ENCODE measurements at places on chromosomes 3 and 15. TPM values are rescaled to one million over a fixed set of nuclear protein-coding genes. Genes with fewer than 3 reads are reported as not detected.
A peak's percentile ranks its signal among the peaks of the same experiment; 100 is the strongest.

The CAMKV gene
- total RNA-seq, result not detected

- no peak for DNase-seq
- no peak overlapping the region for H3K27ac ChIP-seq
- no peaks in the 10 kb centered on the region for H3K27me3 ChIP-seq
- no peak overlapping the region for H3K4me3 ChIP-seq
- H3K4me1 ChIP-seq, result peaks cover 23% of the 10 kb centered on the region
- H3K36me3 ChIP-seq, result no peaks in the 10 kb centered on the region
Measured at GRCh38 chr3:124059580-124059979, 67.7 kb upstream of the ROPN1 start.

GRCh38 chr3:178551916-178552321, 15.7 kb downstream of the KCNMB2 start:
- H3K4me3 ChIP-seq, result no peak overlapping the region
- no peak for DNase-seq
- no peaks in the 10 kb centered on the region for H3K4me1 ChIP-seq
- no peaks in the 10 kb centered on the region for H3K27me3 ChIP-seq
- H3K27ac ChIP-seq, result no peak overlapping the region
- no peaks in the 10 kb centered on the region for H3K36me3 ChIP-seq

The ZNF654 gene
- total RNA-seq, result 20.6 TPM

- H3K27ac ChIP-seq, result peak overlapping the region; percentile 33
- peak overlapping the region; percentile 43 for H3K4me3 ChIP-seq
- no peak for DNase-seq
Measured at GRCh38 chr3:15629860-15630597, 28.5 kb downstream of the BTD start.

GRCh38 chr3:115082260-115082659, 64.8 kb downstream of the ZBTB20 start:
- H3K4me1 ChIP-seq, result no peaks in the 10 kb centered on the region
- no peak overlapping the region for H3K27ac ChIP-seq
- no peaks in the 10 kb centered on the region for H3K27me3 ChIP-seq
- H3K36me3 ChIP-seq, result no peaks in the 10 kb centered on the region
- H3K4me3 ChIP-seq, result no peak overlapping the region

GRCh38 chr3:48596157-48596556, 1.0 kb upstream of the COL7A1 start:
- peaks cover 31% of the 10 kb centered on the region for H3K36me3 ChIP-seq
- no peak for DNase-seq
- H3K27me3 ChIP-seq, result peaks cover 13% of the 10 kb centered on the region
- peaks cover 3% of the 10 kb centered on the region for H3K4me1 ChIP-seq

- no peaks in the 10 kb centered on the region for H3K36me3 ChIP-seq
- H3K27ac ChIP-seq, result no peak overlapping the region
- no peaks in the 10 kb centered on the region for H3K27me3 ChIP-seq
- no peaks in the 10 kb centered on the region for H3K4me1 ChIP-seq
- DNase-seq, result no peak
Measured at GRCh38 chr3:174541708-174542315, 317.3 kb upstream of the NAALADL2 start.

DNA sequence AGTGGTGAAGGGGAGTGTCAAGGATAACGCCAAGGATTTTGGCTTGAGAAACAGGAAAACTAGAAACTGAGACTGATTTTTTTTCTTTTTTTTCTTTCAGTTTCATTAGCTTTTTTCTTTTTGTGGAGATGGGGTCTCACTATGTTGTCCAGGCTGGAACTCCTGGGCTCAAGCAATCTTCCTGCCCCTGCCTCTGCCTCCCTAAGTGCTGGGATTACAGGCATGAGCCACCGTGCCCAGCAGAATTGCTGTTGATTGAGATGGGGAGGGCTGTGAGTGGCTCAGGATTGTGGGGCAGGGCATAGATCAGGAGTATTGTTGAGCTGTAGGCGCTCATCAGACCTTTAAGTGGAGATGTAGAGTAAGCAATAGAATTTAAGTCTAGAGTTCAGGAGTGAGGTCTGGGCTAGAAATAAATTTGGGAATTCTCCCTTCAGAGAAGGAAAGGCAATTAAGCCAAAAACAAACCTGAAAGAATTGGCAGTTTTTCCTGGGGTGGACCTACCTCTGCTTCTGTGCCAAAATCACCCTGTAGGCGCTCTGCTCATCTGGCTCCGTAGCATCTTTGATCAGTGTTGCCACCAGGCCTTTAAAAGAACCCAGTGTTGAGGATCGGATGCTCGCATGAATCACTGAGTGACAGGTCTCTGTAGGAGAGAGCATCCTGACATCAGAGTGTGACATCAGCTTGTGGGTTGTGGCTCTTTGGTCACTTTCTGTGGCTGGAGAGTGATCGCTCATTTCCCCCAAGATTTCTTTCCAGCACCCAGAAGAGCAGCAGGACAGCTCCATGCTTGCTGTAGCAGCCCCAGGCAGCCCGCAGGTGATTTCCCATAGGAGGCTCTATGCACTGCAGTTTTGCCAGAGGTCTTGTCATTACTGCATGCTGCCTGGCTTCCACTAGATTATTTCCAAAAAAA, 15.8 kb downstream of the ABHD17C start:
- no peak overlapping the region for H3K4me3 ChIP-seq
- no peaks in the 10 kb centered on the region for H3K27me3 ChIP-seq
- no peaks in the 10 kb centered on the region for H3K36me3 ChIP-seq
- H3K4me1 ChIP-seq, result peaks cover 36% of the 10 kb centered on the region

GRCh38 chr15:87489902-87490665, 766.5 kb downstream of the NTRK3 start:
- no peaks in the 10 kb centered on the region for H3K36me3 ChIP-seq
- no peaks in the 10 kb centered on the region for H3K4me1 ChIP-seq
- no peaks in the 10 kb centered on the region for H3K27me3 ChIP-seq

DNA sequence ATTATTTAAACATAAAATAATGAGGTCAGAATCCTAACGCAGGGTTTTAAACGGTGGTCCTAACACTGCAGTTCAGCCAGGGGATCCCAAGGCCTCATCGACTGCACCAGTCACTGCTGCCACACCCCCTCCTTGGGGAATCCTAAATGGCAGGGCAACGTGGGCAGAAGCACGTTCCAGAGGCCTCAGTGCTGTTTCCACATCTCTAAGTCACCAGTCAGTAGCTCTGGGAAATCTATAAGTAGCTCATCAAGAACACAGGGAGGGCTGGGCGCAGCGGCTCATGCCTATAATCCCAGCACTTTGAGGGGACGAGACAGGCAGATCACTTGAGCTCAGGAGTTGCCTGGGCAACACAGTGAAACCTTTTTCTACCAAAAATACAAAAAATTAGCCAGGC, 47.5 kb downstream of the PRTG start:
- no peaks in the 10 kb centered on the region for H3K36me3 ChIP-seq
- no peaks in the 10 kb centered on the region for H3K4me1 ChIP-seq
- DNase-seq, result no peak
- H3K27me3 ChIP-seq, result no peaks in the 10 kb centered on the region
- no peak overlapping the region for H3K27ac ChIP-seq
- no peak overlapping the region for H3K4me3 ChIP-seq

The MUSTN1 gene
- total RNA-seq, result 5.4 TPM

DNA sequence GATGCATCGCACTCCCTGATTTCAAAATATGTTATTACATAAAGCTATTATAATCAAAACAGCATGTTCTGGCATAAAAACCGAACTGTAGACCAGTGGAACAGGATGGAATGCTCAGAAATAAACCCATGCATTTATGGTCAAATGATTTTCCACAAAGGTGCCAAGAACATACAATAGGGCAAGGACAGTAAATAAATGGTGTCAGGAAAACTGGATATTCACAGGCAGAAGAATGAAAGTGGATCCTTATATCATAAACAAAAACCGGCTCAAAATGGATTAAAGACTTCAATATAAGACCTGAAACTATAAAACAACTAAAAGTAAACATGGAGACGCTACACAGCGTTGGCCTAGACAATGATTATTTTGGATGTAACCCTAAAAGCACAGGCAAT, 22.6 kb downstream of the USP50 start:
- no peak overlapping the region for H3K4me3 ChIP-seq
- no peaks in the 10 kb centered on the region for H3K27me3 ChIP-seq
- H3K27ac ChIP-seq, result no peak overlapping the region

DNA sequence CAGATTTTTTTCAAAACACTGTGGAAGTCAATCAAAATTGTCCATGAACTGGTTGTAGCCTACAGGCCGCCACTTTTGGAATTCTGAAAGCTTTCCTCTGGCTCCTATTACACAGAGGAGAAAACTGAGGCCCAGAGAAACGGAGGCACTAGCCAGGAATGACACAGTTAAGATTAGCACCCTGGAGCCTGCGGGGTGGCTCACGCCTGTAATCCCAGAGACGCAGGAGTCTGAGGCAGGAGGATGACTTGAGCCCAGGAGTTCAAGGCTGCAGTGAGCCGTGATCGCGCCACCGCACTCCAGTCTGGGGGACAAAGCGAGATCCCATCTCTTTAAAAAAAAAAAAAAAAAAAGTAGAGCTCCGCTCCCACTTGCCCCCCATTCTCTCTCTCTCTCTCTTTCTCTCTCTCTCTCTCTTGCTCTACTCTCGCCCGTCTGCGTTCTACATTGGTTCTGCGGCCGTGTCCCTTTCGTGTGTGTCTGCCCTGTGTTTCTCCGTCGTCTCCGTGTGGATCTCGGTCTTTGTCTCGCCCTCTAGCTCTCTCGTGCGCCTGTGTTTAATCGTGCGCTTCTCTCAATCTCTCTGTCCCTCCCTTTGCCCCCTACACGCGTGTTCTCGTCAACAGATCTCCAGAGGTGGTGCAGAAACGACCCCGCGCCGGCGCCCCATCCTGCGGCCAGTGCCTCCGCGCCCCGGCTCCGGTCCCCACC, 512 bp upstream of the TRH start:
- H3K4me3 ChIP-seq, result no peak overlapping the region
- peaks cover 17% of the 10 kb centered on the region for H3K4me1 ChIP-seq
- no peak overlapping the region for H3K27ac ChIP-seq
- no peaks in the 10 kb centered on the region for H3K36me3 ChIP-seq
- H3K27me3 ChIP-seq, result peaks cover 57% of the 10 kb centered on the region
- no peak for DNase-seq

DNA sequence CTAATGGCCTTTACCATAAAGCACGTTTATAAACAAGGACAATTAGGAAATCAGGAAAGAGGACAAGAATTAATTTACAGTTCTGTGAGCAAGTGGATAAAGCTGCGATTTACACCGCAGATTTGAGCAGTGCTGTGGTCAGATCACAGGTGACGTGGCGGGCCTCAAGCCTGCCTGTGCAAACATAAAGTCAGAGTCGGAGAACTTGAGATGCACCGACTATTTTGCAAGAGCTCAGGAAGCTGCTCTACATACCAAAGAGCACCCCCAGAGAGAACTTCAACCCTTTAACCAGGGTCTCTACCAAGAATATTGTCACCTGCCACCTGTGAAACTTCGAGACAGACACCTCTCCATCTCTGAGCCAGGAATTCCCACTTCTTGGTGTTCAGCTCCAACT, 35.7 kb downstream of the MECOM start:
- no peaks in the 10 kb centered on the region for H3K27me3 ChIP-seq
- DNase-seq, result peak; percentile 80
- H3K4me3 ChIP-seq, result no peak overlapping the region
- no peaks in the 10 kb centered on the region for H3K4me1 ChIP-seq
- peak overlapping the region; percentile 11 for H3K27ac ChIP-seq

- no peak for DNase-seq
- peak overlapping the region; percentile 71 for H3K27ac ChIP-seq
- no peaks in the 10 kb centered on the region for H3K4me1 ChIP-seq
Measured at GRCh38 chr15:96891046-96891445, 560.5 kb downstream of the NR2F2 start.

- peaks cover 6% of the 10 kb centered on the region for H3K4me1 ChIP-seq
- no peak overlapping the region for H3K4me3 ChIP-seq
- no peak for DNase-seq
- H3K36me3 ChIP-seq, result no peaks in the 10 kb centered on the region
- no peak overlapping the region for H3K27ac ChIP-seq
- no peaks in the 10 kb centered on the region for H3K27me3 ChIP-seq
Measured at GRCh38 chr3:188244395-188244861, 90.5 kb downstream of the LPP start.

The CCR3 gene
- total RNA-seq, result 0.43 TPM

GRCh38 chr15:77087213-77087612, 16.3 kb upstream of the TSPAN3 start:
- H3K27me3 ChIP-seq, result no peaks in the 10 kb centered on the region
- no peak for DNase-seq
- H3K4me1 ChIP-seq, result peaks cover 8% of the 10 kb centered on the region
- H3K27ac ChIP-seq, result no peak overlapping the region
- no peaks in the 10 kb centered on the region for H3K36me3 ChIP-seq

DNA sequence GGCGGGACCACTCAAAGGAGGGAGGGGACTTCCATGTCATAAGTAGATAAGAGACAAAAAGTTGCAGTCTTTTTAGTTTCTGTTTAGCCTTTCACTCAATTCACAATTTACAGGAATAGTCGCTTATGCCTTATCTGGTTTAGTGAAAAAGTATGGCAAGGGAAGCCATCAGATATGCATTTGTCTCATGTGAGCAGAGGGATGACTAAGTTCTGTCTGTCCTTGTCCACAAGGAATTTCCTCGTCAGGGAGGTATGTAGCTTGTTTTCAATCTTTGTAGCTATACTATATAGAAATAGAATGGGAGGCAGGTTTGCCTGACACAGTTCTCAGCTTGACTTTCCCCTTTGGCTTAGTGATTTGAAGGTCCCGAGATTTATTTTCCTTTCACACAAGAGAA, 882.8 kb downstream of the NAALADL2 start:
- no peaks in the 10 kb centered on the region for H3K36me3 ChIP-seq
- no peak for DNase-seq
- H3K27ac ChIP-seq, result no peak overlapping the region

DNA sequence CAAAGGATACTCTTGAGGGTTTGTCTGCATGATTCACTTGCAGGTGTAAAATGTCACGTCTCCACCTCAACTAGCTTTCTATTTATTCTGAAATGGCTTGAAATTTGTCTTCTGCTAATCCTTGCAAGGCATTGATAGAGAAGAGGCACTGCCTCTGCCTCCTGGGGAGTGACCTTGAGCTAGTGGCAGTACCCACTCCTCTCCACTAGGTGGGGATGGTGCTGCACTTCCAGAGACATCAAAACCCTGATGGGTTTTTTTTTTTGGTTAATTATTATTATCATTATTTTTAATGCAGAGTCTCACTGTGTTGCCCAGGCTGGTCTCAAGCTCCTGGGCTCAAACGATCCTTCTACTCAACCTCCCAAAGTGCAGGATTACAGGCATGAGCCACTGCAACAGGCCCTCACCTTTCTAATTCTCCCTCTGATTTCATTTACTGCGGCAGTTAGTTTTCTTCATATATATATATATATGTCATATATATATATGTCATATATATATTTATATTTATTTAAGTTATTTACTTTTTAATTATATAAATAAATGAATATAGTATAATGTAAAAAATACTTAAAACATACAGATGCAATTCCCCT, 117.6 kb upstream of the EIF1B start:
- H3K36me3 ChIP-seq, result no peaks in the 10 kb centered on the region
- no peak overlapping the region for H3K27ac ChIP-seq
- no peaks in the 10 kb centered on the region for H3K4me1 ChIP-seq
- no peak overlapping the region for H3K4me3 ChIP-seq
- H3K27me3 ChIP-seq, result no peaks in the 10 kb centered on the region

GRCh38 chr3:197139586-197139985, 110.0 kb upstream of the MELTF start:
- H3K36me3 ChIP-seq, result peaks cover 35% of the 10 kb centered on the region
- H3K27me3 ChIP-seq, result no peaks in the 10 kb centered on the region
- no peak overlapping the region for H3K4me3 ChIP-seq
- no peak overlapping the region for H3K27ac ChIP-seq

The DUOXA2 gene
- total RNA-seq, result not detected
